Fibroblast of skin of abdomen (primary cell): ENCODE measurements at places on chromosomes 4 and X.

GRCh38 chr4:20418861-20419451, 167.3 kb downstream of the SLIT2 start:
- peak; percentile 71 for DNase-seq

DNA sequence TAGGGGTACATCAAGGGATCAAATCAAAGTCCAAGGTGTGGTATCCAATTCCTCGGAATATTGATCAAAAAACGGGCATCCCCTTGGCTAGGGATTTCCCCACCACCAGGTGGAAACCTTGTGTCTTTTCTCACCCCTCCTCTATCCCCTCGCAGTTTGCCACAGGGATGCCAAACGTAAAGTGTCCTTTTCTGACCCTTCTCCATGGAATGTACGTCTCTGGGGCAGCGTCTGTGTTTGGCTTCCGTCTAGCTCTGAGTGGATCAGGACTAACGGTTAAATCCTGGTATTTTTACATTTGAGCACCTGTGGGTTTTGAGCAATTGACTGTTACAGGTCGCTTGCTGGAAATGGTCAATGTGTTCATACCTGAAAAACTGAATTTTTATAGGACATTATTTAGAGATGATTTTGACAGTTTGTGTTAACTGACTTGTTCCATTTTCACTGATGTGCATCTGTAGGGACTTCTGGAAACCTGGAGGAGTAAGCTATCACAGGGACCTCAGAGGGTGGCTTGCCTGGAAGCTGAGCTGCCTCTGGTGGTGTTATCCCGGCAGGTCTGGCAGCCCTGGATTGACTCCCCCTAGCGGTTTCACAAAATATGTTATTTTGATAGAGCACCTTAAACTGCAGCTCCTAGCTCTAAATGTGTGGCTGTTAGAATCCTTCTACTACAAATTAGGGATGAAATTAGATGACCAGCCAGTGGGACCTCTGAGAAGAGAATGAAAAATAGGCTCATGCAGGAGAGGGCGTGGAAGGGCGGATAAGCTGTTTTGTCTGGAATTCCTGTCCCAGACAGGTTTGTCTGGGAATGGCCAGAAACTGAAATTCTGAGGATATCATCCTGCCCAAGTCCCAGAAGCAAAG, 8.8 kb upstream of the MGST2 start:
- DNase-seq, result peak; percentile 71

DNA sequence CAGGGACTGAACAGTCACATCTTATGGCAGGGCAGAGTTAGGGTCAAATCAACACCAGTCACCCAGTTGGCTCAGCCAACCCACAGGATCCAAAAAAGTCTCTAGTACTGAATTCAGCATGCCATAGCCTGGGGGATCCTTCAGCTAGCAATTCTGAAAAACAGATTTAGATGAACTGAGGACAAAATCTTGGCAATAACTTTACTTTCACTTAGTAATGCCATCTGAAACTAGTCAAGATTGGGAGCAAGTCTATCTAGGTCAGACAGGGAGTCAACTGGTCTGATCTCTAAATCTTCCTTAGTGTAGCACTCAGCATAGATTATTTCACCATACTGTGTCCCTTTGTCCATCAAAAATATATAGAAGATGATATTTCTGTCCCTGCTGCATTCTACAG, 76.0 kb downstream of the HHIP start:
- DNase-seq, result no peak

DNA sequence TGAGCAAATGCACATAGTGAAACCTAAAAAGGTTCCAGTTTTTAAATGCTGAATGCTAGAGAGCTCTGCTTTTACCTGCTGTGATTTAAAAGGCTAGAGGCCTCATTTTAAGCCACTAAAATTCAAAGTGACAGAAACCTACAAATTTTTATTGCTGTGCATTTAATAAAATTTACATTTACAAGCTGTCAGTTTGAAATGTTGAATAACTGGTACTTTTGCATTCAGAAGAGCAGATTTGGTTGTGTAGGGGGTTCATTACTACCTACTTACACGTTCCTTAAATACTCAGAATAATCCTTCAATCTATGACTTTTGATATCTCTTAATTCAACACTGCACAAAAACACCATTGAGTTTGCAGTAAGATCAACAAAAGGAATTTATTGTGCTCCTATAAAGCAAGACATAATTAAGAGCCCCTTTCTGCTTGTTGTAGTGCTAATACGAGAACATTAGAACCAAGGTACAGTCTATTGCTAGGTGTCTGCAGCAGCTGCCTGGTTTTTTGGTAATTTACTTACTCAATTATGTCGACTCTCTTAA, 27.9 kb downstream of the NKX3-2 start:
- DNase-seq, result no peak

DNA sequence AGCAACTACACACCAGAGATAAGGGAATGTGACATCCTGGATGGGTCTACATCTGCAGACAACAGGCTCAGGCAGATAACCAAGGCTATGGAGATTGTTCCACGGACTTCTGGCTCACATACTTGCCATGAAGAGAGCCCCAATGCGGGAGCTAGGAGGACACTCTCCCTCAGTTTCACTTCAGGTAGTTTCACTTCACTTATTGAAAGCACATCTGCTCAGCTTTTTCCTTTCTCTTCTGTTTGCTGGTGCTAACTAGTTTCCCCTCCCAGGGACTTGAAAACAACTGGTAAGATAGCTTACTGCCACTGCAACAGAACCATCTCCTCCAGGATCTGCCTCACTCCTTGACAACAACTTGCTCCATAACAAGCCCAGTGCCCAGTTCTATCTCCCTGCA, 1.4 kb upstream of the CT47C1 start:
- DNase-seq, result no peak

DNA sequence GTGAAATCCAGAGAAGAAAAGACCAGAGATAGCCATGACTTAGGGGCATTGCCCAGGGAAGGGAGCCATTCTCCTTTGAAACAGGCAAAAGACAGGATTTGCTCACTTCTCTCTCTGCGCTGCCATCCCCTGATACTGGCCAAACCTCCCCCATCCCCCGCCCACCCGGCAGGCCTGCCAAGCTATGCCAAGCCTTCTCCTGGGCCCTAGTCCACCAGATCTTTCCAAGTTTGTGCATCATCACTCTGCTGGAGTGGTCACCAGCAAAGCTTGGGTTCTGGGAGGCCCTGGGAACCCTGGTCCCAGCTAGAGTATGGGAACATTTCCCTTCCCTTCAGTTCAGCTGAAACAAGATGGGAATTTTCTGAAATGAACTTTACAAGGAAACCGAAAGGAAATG, 18.4 kb downstream of the EFNB1 start:
- no peak for DNase-seq

GRCh38 chr4:46385946-46386345, 4.0 kb downstream of the GABRA2 start:
- DNase-seq, result no peak

DNA sequence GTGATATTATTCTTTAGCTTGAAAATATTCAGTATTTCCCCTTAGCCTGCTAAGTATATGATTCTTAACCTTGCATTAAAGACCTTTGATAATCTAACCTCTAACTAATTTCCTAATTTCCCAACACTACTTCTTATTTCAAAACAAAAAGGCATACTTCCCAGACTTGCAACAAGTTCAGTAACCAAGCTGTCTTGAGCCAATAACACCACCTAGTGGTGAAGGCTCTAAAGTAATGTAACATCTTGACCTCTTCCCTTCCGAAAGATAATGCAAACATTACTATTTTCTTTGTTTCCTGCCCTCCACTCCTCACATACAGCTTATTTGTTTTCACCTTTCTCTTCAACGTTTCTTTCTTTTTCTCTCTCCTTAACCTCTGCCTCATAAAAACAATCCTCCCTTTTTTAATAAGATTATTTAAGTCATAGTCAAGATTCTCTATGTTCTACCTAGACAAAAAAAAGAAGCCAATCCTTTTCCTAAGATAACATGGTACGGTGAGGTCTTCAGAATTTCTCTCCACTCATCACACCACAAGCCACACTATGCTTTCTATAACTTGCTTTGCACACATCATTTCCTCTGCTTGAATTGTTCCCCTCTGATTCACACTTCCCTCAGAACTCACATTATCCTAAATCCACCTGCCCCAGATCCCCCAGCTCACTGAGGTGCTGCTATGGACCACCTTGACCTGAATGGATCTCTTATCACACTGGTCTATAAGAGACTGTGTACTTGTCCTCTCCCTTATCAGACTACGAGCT, 3.5 kb downstream of the FAT1 start:
- peak; percentile 18 for DNase-seq

GRCh38 chrX:150857453-150857852, 41.0 kb downstream of the CD99L2 start:
- no peak for DNase-seq

DNA sequence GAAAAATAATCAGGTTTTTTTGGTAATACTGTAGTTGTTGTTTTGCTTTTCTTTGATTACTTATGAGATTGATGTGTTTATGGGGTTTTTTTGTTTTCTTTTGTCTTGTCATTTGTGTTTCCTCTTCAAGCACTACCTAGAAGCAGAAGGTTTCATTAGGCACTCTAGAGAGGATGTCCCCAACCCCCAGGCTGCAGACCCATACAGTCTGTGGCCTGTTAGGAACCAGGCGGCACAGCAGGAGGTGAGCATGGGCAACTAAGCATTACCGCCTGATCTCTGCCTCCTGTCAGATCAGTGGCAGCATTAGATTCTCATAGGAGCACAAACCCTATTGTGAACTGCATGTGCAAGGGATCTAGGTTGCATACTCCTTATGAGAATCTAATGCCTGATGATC, 22.9 kb upstream of the NOCT start:
- DNase-seq, result no peak

GRCh38 chr4:128565565-128566186, 243.8 kb upstream of the JADE1 start:
- peak; percentile 52 for DNase-seq

GRCh38 chrX:39043838-39044550, 242.7 kb downstream of the MID1IP1 start:
- no peak for DNase-seq

DNA sequence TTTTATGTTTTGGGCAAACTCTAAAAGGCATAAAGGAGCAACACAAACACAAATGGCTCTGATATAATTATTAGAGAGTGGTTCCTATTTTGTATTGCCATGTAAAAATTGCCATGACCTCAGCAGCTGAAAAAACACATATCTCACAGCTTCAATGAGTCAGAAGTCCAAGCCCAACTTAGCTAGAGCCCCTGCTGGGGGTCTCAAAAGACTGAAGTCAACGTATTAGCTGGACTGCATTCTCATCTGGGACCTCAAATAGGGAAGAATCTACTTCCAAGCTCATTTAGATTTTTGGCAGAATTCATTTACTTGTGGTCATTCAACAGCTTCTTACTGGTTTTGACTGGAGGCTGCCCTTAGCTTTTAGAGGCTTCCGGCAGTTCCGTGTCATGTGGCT, 47.4 kb downstream of the FREM3 start:
- no peak for DNase-seq

- no peak for DNase-seq
Observed at GRCh38 chr4:3373468-3373867, 68.3 kb upstream of the HGFAC start.

- no peak for DNase-seq
Observed at GRCh38 chr4:36286481-36286871, 5.1 kb downstream of the DTHD1 start.

- DNase-seq, result no peak
Observed at GRCh38 chr4:37993806-37994205, 33.6 kb downstream of the PTTG2 start.

- DNase-seq, result peak; percentile 9
Observed at GRCh38 chrX:12685541-12685940, 105.7 kb upstream of the PRPS2 start.

DNA sequence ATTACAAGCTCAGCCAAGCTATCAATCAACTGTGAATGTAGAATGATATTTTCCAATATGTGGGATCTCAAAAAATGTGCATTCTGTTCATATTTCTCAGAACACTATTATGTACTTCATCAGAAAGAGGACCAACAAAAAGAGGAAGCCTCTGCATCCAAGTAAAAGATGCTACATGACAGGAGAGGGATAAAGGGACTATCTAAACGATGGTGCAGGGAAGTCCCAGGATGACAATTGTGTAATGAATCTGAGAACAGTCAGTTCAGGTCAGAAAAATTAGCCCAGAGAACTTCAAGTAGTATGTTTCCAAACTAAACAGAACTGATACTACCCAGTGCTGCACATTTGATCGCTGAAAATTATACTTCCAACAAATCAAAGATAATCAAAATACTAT, 127.0 kb downstream of the ZNF330 start:
- no peak for DNase-seq

GRCh38 chr4:15368856-15369255, 59.0 kb upstream of the C1QTNF7 start:
- peak; percentile 95 for DNase-seq

GRCh38 chr4:11440481-11441193, 11.9 kb upstream of the HS3ST1 start:
- no peak for DNase-seq

DNA sequence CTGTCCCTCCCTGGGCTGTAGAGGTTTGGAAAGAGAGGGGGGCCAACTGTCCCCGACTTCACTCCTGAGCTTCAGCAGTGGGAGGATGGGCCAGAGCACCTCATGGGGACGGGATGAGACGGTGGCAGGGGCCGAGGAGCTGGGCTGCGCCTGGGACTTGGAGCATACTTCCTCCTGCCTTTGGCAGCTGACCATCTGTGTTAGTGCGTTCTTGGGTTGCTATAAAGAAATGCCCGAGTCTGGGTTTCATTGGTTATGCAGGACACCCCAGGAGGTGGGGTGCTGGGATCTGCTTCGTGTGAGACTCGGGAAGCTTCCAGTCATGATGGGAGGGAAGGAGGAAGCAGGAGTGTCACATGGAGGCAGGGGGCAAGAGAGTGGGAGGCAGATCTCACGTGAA, 7.4 kb downstream of the PSAPL1 start:
- DNase-seq, result no peak

- DNase-seq, result peak; percentile 39
Observed at GRCh38 chr4:140653718-140654494, 85.1 kb upstream of the UCP1 start.

GRCh38 chr4:145820407-145820806, 118.2 kb downstream of the ZNF827 start:
- DNase-seq, result no peak

DNA sequence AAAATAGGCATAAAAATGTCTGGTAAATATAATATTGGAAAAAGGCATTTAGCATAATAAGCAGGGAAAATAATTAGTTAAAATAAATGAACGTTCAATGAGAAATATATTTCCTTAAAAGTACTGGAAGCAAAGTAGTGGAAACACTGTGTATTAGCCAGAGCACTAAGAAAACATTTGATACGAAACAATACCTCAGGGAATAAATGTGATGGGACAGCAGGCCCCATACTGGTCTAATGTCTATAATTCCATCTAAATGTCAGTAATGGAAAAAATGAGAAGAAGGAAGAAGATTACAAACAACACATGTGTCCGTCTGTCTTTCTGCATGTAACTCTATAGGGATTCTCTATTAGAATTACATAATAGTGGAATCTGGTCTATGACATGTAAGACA, 79.0 kb downstream of the PDE5A start:
- no peak for DNase-seq

DNA sequence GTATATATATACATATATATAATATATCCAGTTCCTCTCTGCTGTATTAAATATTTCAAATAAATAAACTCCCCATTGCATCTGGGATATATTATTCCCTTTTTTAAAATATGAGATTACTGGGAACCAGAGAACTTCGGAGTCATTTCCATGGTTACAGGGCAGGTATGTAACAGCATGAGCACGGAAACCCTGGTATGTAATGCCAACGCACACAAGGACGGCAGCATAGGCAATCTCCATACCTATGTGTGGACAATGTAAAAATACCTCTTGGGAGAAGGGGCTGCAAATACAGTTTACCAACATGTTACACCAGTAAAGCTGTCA, 62.8 kb downstream of the NUDT10 start:
- no peak for DNase-seq
